ENCODE measurements at places on chromosomes 11 and 22.

DNA sequence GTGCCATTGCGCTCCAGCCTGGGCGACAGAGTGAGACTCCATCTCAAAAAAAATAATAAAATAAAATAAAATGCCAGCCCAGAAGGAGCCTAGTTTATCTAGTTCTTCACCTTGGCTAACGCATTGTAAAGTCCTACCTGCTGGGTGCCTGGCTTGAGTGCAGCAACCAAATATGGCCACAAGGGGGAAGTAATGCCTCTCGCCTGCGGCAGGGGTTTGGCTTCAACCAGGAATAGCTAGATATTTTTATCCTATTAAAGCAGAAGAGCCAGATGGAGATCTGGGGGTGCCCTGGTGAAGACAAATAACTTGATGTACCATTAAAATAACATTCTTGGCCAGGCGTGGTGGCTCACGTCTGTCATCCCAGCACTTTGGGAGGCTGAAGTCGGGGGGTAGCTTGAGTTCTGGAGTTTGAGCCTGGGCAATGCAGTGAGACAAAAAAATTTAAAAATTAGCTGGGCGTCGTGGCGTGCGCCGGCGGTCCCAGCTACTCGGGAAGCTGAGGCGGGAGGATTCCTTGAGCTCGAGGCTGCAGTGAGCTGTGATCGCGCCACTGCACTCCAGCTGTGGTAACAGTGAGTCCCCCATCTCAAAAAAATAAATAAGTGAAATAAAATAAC, 20.6 kb upstream of the PLEKHB1 start:
- peak; percentile 61 for DNase-seq

DNA sequence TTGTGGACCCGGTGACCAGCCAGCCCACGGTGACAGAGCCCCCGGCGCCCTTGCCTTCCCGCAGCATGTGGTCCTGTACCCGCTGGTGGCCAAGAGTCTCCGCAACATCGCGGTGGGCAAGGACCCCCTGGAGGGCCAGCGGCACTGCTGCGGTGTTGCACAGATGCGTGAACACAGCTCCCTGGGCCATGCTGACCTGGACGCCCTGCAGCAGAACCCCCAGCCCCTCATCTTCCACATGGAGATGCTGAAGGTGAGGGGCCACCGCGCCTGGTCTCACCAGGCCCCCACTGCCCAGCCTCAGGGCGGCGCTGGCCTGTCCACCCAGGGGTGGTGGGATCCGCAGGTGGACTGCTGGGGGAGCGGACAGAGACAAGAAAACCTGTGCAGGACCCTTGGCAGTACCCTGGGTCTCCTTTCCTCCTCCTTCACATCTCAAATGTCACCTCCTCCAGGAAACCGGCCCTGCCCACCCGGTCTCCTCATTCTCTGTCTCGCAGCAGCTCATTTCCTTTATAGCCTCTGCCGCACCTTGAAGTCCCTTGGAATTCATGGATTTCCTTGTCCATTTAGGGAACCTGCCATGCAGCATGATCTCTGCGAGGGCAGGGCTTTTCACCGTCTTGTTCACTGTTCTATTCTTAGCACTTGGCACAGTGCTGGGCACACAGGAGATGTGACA, 6.5 kb downstream of the AIP start:
- peak; percentile 4 for DNase-seq

DNA sequence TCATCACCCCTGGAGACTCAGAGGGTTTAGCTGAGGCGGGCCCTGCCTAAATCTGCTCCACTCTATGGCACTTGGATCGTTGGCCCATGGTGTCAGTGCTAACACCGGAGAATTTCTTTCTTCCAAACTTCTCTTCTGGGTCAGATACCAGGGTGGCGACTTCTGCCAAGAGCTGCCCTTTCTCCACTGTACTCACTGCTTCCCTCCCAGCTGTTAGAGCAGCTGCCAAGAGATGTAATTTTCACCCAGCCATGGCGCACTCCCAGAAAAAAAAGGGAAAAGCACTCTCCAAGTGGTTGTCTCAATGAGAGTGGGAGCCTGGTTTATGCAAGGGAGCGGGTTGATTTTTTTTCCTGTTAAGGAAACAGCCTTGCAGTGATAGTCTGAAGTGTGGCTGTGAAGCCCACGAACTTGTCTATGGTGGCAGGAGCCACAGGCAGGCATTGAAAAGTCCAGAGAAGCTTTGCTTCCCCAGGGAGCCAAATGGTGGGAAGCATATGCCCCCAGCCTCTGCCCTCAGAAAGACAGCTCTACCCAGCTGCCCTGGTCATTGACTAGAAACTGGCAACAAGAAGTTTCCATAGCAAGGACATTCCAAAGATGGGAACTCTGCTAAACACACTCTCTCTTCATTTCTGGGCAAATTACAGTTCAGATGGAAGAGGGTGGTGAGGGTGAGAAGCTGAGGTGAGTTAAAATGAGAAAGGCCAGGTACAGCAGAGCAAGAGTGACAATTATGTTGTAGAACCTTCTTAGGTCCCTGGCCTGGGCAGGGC, 10.7 kb downstream of the PCSK7 start:
- no peak for DNase-seq

DNA sequence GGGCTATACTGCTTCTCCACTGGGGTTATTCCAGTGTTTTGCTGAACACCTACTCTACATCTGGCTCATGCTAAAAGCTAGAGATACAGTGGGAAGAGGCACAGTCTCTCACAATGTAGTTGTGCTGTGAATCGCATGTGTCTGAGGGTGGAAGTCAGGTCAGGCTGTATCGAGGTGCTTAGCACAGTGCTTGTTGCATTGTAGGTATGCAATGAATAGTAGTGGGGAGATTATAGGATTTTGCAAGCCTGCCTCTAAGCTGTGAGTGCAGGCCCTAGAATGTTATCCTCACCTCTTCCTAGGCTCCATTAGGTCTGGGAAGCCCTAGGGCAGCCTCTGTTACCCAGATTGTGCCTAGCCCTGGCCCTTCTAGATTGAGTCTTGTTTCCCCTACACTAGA, 37.4 kb downstream of the MYO18B start:
- DNase-seq: no peak

DNA sequence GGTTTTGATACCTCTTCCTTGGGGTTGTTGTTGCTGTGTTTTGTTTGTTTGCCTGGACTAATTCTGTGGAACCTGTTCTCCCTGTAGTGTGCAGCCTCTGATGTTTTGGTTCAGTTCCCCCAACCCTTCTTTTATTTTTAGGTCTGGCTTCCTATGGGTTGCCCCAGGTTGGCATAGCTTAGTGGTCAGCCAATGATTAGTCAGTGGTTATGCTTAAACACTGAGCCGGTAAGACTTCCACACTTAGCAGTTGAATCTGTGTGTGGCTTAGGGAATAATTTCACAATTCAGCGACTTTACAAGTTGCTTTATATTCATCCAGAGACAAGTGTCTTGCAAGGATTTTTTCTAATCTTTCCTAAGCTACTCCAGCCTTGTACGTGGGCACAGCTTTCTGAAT, 78.6 kb upstream of the CLPB start:
- no peak for DNase-seq

DNA sequence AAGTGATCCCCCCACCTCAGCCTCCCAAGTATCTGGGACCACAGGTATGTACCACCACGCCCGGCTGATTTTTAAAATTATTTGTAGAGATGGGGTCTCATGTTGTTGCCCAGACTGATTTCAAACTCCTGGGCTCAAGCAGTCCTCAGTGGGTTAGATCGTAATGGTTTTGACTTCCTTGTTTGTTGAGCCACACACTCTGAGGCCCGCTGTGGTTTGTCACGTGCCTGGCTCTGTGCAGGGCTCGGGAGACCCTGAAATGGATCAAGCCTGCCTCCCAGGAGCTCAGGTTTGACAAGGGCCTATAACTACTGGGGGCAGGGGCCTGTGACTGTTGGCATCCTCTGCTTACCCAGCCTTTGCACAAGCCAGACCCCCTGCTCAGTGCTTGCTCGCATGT, 68.1 kb downstream of the MPPED1 start:
- DNase-seq: no peak

GRCh38 chr22:43182726-43183125, 4.2 kb downstream of the TTLL12 start:
- DNase-seq: no peak

DNA sequence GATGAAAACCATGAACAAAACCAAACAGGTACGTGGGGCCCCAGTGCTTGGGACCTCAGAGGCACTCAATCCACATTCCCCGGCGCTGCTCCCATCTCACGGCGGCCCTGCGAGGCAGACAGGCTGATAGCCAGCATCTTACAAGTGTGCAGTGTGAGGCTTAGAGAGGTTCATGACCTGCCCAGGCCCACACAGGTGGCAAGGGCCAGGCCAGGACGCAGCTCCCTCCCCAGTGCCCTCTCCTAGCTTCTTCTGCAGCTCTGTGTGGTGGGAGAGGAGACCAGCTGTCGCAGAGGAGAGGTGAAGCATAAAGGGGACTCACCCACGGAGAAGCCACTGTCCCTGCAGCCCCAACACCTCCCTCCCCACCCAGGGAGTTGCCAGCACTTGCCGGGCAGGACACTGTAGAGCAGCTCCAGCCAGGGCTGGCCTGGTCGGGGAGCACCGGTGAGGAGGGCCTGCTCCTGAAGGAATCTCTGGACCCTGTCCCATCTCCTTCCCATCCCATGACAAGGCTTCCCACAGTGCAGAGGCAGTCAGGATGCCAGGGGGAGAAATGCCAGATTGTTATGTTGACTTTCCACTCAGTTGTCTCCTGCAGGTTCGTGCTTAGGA, 92.4 kb upstream of the TMEM45B start:
- no peak for DNase-seq

GRCh38 chr22:46846150-46846831, 83.8 kb downstream of the TBC1D22A start:
- DNase-seq: no peak

GRCh38 chr22:47816121-47816862, 1053.8 kb downstream of the TBC1D22A start:
- DNase-seq: no peak

GRCh38 chr11:21707116-21707739, 485.7 kb upstream of the ANO5 start:
- no peak for DNase-seq

DNA sequence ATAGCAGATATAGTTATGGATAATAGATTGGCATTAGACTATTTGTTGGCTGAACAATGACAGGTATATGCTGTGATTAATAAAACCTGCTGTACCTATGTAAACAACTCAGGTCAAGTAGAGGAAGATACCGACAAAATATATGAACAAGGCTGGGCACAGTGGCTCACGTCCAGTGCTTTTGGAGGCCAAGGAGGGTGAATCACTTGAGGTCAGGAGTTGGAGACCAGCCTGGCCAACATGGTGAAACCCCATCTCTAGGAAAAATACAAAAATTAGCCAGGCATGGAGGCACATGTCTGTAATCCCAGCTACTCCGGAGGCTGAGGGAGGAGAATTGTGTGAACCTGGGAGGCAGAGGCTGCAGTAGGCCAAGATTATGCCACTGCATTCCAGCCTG, 14.0 kb upstream of the CHKA start:
- no peak for DNase-seq

GRCh38 chr11:64876835-64877341, 1.5 kb downstream of the EHD1 start:
- no peak for DNase-seq

- DNase-seq: no peak
These were observed 59.9 kb upstream of the RRAS2 start for GRCh38 chr11:14418801-14419417.

DNA sequence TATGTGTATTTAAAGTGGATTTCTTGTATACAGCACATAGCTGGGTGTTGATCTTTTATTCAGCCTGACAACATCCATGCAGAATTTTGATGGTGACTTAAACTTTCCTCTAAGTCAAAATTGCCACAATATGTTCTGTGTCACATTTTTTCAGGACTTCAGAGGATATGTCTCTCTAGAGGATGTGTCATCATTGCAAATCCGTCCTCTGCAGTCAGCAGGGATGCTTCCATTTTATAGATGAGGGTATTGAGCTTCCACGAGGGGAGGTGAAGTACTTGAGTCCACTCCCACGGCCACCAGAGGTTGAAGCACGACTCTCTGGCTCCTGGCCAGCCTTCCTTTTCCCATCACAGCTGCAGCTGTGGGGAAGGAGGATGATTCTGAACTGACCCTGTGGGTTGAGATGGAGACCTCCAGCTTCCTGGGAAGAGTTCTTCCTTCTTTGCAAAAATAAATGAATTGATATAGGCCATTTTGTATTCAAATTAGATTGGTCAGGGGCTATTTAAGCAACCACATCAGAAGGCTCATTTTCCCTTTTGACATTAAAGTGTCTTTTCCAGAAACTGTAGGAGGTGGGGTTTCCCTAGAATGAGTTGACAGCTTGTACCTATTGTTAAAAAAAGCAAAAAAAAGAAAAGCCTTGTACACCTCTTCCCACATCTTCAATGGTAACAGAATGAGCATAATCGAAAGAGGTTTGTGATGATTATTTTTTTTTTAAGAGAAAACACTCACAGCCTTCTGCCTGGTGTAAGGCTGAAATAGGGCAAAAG, 55.2 kb upstream of the MYEOV start:
- no peak for DNase-seq

DNA sequence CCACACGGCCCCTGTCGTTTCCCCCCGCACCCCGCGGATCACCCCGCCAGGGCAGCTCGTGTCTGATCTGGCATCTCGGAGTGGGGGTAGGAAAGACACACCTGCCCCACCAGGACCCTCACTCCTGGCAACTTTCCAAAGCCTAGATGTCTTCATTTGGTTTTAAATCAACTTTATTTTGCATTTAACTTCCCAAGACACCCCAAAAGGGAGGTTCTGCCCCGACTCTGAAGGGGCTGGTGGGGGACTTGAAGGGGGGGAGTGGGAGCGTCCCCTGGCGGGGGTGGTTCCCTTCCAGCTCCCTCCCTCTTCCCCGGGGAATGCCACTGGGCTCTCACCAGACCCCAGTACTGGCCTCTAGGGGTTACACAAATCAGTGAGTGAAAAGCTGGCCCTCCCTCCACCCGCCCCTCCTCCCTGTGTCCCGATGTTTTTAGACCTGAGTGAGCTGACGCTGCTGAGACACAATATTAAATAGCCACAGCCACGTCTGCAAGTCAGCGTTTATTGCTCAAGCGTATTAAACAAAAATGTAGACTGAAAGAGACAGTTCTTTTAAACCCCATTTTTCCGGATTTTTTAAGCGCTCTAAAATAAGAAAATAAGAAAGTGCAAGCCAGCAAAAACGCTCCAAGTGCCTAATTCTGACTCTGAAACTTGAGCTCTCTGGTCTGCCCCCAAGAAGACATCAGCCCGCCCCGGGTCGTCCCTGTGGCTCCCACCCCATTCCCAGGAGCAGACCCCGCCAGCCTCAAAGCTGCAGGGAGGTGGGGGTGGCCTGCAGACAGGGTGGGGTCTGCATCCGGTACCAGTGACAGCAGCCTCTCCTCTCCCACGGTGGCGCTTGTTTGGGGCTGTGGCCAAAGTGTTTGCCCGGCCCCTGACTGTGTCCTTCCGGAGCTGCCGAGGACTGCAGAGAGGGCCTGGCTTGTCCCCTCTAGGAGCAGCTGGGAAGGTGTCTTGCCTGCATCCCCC, 1.1 kb upstream of the TTLL8 start:
- DNase-seq: no peak

DNA sequence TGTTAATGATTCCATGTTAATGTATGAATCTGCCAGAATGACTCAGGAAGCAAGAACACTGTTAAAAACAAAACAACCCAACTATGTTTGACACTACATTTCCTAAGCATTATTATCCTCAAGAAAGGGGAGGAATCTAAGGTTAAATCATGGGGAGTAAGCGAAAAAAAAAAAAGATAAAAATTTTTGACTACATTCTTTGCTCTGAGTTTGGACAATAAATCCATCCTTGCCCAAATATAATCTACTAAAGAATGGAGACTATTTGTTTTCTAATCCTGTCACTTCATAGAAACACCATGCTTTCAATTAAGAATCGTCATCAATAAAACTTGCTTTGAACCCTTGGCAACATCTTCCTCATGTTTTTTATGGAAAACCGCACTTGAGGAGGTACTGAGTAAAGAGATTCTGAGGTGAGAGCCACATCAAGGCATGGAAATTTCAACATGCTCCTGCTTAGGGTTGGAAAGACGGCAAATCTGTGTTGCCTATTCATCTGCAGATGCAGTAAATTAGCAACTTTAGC, 9.7 kb downstream of the MAML2 start:
- no peak for DNase-seq

All from GM12892 (cell line).